ENCODE measurements at places on chromosomes 4 and X.

DNA sequence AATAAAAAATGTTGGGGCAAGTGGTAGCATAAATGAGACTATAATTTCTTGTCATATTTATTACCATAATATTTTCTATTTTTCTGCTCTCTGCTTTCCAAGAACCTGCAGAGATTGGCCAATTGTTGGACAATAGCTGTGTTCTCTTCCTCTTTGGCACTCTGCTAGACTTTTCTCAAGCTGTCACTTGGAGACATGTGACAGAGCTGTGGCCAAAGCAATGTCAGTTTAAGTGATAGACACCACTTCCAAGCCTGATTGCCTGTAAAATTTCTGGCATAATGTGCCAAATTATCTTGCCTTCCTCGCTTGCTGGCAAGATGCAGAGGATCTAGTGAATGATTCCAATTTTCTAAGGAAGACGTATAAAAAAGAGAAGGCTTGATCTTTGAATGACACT is 162.2 kb upstream of the NDST4 start:
- no peak for DNase-seq

GRCh38 chrX:70044541-70045245 is 5.0 kb downstream of the AWAT2 start:
- DNase-seq = no peak

DNA sequence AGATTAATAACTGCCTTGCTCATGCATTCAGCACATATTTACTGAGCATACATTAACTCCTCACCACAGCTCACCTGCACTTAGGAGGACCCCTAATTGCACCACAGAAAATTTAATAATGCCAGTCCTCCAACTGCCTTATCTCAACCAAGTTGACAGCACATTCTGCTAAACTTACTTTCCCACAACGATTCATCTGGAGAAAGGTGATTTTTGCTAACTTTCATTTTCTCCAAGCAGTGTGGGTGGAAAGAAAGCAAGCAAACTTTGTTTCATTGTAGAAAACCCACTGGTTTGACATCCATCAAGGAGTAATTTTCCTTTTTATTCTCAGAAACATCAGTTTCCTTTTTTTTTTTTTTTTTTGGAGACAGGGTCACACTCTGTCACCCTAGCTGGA is 49.1 kb downstream of the RASGEF1B start:
- DNase-seq = no peak

GRCh38 chr4:306551-306961 is 1.3 kb upstream of the ZNF732 start:
- no peak for DNase-seq

GRCh38 chr4:32000846-32001488 is 1280.8 kb downstream of the PCDH7 start:
- no peak for DNase-seq

- no peak for DNase-seq
Measured at GRCh38 chr4:74055096-74055495, 16.6 kb upstream of the CXCL3 start.

DNA sequence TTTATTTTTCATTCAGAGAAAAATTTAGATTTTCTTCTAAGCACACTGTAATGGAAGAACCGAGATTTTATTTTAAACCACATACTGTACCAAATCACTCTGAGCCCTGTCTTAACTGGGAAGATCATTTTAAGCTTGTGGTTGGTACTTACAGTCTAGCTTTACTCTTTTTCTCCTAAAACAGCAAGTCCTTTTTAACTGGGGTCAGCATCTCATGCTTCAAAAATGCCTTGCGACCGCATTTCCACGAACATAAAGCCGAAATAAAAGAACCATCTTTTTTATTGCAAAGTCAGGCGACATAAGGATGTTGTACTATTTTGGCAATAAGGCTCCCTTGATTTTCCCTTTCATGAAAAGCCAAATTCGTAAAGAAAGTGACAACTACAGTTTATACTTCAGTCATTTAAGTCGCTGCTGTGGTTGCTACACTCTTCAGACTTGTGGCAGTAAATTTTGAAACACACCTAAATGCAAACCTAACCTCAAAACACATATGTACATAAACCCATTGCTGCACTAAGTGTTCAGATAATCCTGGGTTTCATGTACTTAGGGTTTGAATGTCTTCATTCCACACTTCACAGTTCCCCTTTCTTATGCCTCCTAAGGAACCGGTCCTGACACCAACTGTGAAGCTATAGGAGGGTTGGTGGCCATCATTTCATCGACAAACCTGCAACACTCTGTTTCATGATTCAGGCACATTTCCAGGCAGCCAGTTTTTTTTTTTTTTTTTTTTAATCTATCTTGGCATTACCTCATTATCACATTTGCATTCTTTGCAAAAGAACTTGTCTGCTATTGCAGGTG is 3.0 kb downstream of the STOX2 start:
- no peak for DNase-seq

- DNase-seq = no peak
Measured at GRCh38 chrX:46588263-46588662, 14.7 kb downstream of the CHST7 start.
